ENCODE measurements at places on chromosomes 4 and X.

GRCh38 chr4:142776026-142776425 is 70.1 kb downstream of the INPP4B start:
- DNase-seq: no peak

- no peak for DNase-seq
Observed at GRCh38 chrX:15834053-15834452, 20.6 kb downstream of the AP1S2 start.

DNA sequence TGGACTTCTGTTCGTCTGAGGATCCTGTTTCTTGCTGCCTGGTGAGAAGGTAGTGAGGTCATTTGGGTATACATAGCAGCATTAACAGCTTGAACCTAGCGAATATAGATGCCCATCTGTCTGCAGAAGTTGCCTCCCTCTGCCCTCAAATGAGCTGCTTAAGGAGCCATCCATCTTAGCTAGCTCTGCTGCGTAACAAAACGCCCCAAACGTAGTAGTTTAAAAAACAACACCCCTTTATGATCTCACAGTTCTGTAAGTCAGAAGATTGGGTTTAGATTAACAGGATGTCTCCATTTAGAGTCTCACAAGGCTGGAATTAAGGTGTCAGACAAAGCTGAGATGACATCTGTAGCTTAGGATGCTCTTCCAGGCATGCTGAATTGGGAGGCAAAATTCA is 185.3 kb downstream of the DHRSX start:
- no peak for DNase-seq

DNA sequence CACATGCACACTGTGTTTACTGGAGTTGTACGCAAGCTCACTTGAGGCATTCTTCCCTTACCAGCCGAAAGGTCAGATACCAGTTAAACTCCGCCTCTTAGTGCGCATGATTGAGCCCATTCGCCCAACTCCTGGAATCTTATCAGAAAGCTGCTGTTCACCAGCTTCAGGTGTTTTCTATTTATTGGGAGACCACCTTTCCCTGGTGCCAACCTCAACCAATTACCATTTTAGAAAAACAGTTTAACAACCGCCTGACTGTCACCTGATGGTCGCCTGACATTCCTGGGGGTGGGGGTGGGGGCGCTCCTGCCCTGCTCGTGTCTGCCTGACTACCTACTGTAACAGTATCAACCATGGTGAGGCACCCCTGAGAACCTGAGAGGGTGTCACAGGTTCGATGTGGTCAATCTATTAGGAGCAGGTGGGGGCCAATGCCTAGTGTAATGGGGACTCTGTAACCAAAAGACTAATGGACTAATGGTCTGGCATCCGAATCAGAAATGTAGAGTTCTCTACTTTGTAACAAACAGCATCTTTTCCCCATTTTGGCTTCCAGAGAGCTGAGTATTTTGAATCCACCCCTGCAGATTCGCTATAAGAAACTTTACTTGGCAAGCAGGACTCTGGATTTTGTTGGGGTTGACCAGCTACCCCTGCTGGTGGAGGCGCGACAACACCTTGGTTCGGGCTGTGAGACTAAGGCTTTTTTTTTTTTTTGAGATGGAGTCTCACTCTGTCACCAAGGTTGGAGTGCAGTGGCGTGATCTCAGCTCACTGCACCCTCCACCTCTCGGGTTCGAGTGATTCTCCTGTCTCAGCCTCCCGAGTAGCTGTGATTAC is 58.2 kb upstream of the ZNF157 start:
- DNase-seq: no peak

DNA sequence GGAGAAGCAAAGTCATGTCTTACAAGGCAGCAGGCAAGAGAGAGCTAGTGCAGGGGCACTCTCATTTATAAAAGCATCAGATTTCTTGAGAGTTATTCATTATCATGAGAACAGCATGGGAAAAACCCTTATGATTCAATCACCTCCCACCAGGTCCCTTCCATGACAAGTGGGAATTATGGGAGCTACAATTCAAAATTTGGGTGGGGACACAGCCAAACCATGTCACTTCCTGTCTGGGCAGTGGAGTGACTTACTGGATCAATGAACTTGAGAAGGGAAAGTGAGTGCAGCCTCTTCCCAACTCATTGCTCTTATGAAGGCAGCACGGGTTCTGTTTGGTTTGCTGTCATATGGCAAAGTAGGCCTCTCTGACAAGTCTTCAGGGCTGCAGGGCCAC is 261.8 kb upstream of the TAPT1 start:
- no peak for DNase-seq

- DNase-seq: no peak
Observed at GRCh38 chr4:168208957-168209614, 109.5 kb downstream of the DDX60 start.

GRCh38 chr4:184513802-184514120 is 39.4 kb upstream of the IRF2 start:
- DNase-seq: no peak
